Muscle of leg (tissue), 16 donors: ENCODE measurements at places on chromosomes 6 and 20. TPM values are rescaled to one million over a fixed set of nuclear protein-coding genes. Genes with fewer than 3 reads are reported as not detected.

The INSM1 gene
- total RNA-seq, result 0.04 TPM

The SLC4A11 gene
- total RNA-seq, result 0.35 TPM

The JARID2 gene
- total RNA-seq, result 10.6 TPM

- DNase-seq, result no peak
Observed at GRCh38 chr6:95519228-95520037, 57.9 kb upstream of the MANEA start.

DNA sequence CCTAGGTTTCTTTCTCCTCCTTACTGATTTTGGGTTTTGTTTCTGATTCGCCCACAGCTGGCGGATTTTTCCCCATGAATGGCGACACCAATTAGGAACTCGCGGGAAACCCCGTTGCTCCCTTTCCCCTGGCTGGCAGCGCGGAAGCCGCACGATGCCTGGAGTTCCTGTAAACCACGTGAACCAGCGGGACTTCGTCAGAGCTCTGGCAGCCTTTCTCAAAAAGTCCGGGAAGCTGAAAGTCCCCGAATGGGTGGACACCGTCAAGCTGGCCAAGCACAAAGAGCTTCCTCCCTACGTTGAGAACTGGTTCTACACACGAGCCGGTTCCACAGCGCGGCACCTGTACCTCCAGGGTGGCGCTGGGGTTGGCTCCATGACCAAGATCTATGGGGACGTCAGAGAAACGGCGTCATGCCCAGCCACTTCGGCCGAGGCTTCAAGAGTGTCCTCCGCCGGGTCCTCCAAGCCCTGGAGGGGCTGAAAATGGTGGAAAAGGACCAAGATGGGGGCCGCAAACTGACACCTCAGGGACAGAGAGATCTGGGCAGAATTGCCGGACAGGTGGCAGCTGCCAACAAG, 3.2 kb upstream of the SEC23B start:
- no peak for DNase-seq

- DNase-seq, result no peak
Observed at GRCh38 chr6:20924911-20925543, 390.8 kb downstream of the CDKAL1 start.

- no peak for DNase-seq
Observed at GRCh38 chr20:32184961-32185603, 22.5 kb downstream of the PLAGL2 start.

- DNase-seq, result no peak
Observed at GRCh38 chr20:57991211-57991881, 237.1 kb downstream of the ANKRD60 start.
